Foreskin melanocyte (primary cell): ENCODE measurements at places on chromosomes 5 and 9.

- no peak for DNase-seq
These were observed 43.1 kb upstream of the ELL2 start for GRCh38 chr5:96004754-96005153.

DNA sequence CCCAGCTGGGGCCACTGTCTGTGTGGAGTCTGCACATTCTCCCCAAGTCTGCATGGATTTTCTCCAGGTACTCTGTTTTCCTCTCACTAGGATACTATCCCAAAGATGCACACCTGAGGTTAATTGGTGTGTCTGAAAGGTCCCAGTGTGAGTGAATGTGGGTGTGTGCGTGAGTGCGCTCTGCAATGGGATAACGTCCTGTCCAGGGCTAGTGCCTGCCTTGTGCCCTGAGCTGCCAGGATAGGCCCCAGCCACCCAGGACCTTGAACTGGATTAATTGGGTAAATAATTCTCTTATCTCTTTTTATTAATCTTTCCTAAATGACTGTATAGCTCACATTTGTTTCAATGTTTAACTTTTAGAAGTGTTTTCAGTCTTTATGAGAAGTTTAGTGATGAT is 11.5 kb upstream of the PANK3 start:
- no peak for DNase-seq

GRCh38 chr5:73151766-73152410 is 21.1 kb upstream of the TMEM174 start:
- no peak for DNase-seq

DNA sequence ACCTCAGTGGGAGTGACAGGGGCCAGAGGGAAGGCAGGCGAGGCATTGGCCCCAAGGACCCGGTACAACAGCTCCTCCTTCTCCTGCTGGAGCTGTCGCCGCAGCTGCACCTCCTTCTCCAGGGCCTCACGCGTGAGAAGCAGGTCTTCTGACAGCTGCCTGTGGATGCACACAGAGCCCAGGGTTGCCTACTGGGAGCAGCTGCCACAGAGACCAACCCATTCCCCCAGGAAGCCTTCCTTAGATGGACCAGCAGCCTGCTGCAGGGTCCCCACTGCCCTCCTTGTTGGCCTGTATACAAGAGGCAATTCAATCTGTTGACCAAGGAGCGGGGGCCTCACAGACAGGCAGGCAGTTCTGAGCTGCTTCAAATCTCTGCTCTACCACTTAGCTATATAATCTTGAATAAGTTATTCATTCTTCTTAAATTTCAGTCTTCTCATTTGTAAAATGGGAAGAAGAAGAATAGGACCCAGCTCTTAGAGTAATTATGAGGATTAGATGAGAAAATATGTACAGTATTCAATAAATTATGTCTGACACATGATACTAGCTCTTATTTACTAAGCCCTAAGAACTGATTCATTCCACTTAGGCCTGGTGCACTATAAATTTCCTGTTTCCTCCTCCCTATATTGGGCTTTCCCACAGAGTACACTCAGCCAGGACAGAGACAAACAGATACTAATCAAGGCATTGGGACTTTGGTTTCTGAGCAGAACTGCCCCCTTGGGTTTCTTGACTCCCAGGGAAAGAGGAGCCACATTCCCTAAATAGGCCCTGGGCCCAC is 26.1 kb upstream of the ANXA6 start:
- no peak for DNase-seq

DNA sequence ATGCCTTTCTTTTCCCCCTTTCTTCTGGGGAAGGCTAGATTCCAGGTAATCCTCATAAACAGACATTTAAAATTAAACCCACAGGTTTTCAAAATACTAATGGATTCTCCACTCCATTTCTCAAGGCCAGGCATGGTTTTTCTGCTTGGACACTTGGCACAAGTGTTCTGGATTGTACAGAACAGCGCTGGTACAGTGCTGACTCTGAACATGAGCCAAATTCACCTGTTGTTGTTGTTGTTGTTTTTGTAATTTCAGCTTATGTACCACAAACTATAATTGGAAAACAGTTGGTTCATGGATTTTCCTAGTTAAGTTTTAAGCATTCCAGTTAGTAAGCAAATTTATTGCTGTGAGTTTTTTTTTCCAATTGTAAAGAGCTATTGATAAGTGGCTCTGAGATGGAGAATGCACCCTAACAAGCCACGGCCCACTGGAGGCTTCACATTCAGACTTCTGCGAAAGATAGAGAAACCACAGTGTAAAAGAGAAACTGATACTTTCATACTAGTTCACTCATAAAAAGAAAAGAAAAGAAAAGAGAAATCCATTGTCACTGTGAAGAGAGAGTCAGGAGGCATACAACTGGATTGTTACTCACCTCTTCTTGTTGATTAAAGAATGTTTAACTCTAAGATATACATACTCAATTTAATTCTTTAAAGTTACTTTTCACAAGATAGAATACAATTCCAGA is 16.2 kb upstream of the ITGA1 start:
- no peak for DNase-seq

- DNase-seq: no peak
These were observed 27.9 kb upstream of the CNOT6 start for GRCh38 chr5:180466316-180466715.

GRCh38 chr9:136522314-136523237 is 23.3 kb downstream of the NOTCH1 start:
- DNase-seq: no peak

- no peak for DNase-seq
These were observed 20.8 kb upstream of the PTBP3 start for GRCh38 chr9:112354081-112354743.

DNA sequence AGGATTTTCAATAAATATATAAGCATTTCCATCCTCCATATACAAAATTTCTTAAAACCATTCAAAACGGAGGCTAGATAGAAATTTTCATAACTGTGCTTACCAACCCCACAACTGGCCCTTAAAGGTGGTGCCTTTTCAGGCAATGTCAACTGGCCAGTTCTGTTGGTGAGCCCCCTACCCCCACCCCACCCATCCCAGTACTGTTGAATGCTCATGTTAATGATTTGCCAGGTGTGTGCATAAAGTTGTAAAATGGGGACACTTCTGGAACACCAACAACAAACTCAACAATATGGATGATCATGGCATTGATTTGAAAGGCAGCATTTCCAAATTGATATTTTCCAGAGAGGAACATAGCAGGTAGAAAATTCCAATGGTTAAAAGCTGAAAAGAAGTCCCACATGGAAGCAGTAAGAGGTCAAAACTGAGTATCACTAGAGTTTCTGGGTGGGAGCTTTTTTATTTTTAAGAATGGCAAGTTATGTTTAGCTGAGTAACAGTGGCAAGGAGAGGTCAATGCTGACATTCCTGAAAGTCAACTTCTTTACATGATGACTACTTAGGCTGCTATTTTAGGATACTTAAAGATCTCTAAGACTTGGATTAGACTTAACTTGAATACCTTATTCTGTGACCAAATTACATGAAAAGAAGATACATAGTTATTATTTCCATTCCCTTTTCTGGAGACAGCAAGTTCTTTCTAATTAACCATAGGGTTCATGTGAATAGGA is 2.7 kb downstream of the LEAP2 start:
- DNase-seq: no peak

GRCh38 chr5:10731913-10732312 is 29.1 kb downstream of the DAP start:
- no peak for DNase-seq

- DNase-seq: no peak
These were observed 4.3 kb downstream of the ANP32B start for GRCh38 chr9:97987487-97987886.

DNA sequence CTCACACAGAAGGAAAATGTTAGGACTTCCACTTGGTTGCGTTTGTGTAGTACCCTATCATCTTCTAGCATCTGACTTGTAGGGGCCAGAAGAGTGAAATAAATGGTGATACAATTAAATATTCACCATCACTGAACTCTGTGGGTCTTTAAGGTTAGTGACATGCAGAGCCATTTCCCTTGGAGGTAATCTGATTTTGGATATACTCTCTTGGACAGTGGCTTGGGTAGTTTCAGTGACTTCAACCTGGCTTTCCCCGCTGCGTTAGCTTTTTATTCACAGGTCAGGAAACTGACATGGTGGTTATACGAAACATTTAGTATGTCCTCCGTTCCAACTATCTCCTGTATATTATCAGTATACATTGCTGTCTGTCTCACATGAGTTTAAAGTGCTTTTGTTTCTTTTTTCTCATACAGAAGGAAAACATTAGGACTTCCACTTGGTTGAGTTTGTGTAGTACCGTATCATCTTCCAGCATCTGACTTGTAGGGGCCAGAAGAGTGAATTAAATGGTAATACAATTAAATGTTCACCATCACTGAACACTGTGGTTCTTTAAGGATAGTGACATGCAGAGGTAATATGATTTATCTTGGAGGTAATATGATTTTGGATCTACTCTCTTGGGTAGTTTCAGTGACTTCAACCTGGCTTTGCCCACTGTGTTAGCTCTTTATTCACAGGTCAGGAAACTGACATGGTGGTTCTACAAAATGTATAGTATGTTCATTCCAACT is 883.6 kb downstream of the TAF11L14 start:
- no peak for DNase-seq
